ENCODE measurements at places on chromosomes 3 and 15. TPM values are rescaled to one million over a fixed set of nuclear protein-coding genes. Genes with fewer than 3 reads are reported as not detected.

The GOLGA8S gene
- 0.10 TPM for total RNA-seq

The TRIM42 gene
- total RNA-seq: not detected

The CHST2 gene
- 1.1 TPM for total RNA-seq

The FOXB1 gene
- total RNA-seq: 0.86 TPM

The KLHL40 gene
- not detected for total RNA-seq

The SLC25A20 gene
- 30.1 TPM for total RNA-seq

The KCTD6 gene
- total RNA-seq: 9.2 TPM

The LRRK1 gene
- total RNA-seq: 1.2 TPM

The ALDH1L1 gene
- total RNA-seq: not detected

The CADM2 gene
- not detected for total RNA-seq

The TMCO5A gene
- not detected for total RNA-seq

The ROBO2 gene
- total RNA-seq: not detected

The RAP2B gene
- 27.7 TPM for total RNA-seq

The GOLGA8G gene
- total RNA-seq: not detected

The GRAMD2A gene
- total RNA-seq: not detected

The CNTN4 gene
- not detected for total RNA-seq

The PLIN1 gene
- total RNA-seq: not detected
